Panc1 (cell line): ENCODE measurements at places on chromosomes 12 and 14.

DNA sequence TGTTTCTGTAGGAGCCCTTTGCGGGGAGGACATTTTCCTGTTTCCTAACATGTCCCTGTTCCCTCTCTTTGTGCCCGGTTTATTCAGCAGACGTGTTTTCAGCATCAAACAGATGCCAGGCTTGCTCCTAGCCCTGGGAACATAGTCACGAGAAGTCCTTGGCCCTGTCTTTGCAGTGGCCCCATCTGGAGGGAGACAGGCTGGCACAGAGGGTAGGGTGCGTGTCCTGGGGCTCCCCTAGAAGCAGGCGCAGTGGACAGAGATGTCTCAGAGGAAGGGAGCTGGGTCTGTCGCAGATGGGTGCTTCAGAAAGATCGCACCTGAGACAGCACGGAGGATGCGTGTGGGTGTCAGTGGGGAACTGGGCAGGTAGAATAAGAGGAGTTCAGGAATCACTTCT, 75.0 kb upstream of the DYNC1H1 start:
- no peak for DNase-seq

GRCh38 chr12:94587266-94588241, 62.8 kb downstream of the TMCC3 start:
- DNase-seq = no peak

GRCh38 chr12:105865886-105866285, 272.9 kb downstream of the NUAK1 start:
- DNase-seq = no peak

- DNase-seq = no peak
These were observed 242.9 kb downstream of the CHST11 start for GRCh38 chr12:104699489-104700190.

GRCh38 chr14:87869619-87870583, 123.1 kb downstream of the GALC start:
- DNase-seq = no peak

GRCh38 chr14:92122351-92122677, 545 bp downstream of the CPSF2 start:
- no peak for DNase-seq

GRCh38 chr14:21275261-21275858, 4.5 kb upstream of the RPGRIP1 start:
- DNase-seq = no peak

DNA sequence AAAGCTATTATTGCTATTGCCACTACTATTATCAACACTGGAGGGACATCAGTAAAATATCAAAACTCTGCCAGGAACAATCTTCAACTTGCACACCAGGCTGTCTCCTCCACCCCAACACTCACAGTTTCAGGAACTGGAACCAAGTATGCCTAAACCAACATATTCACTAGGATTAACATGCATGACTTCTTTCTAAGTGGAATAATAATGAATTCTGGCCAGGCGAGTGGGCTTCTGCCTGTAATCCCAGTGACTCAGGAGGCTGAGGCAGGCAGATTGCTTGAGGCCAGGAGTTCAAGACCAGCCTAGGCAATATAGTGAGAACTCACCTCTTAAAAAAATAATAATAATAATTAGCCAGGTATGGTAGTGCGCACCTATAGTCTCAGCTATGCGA, 58.1 kb downstream of the TBX5 start:
- no peak for DNase-seq

- DNase-seq = peak; percentile 63
These were observed 3.6 kb upstream of the P2RX2 start for GRCh38 chr12:132614861-132615578.

- DNase-seq = no peak
These were observed 1.2 kb downstream of the HNRNPC start for GRCh38 chr14:21267886-21268616.

GRCh38 chr12:115760231-115760630, 517.3 kb downstream of the MED13L start:
- DNase-seq = no peak

- DNase-seq = no peak
These were observed 559.9 kb upstream of the ATP2B1 start for GRCh38 chr12:90268574-90268973.

DNA sequence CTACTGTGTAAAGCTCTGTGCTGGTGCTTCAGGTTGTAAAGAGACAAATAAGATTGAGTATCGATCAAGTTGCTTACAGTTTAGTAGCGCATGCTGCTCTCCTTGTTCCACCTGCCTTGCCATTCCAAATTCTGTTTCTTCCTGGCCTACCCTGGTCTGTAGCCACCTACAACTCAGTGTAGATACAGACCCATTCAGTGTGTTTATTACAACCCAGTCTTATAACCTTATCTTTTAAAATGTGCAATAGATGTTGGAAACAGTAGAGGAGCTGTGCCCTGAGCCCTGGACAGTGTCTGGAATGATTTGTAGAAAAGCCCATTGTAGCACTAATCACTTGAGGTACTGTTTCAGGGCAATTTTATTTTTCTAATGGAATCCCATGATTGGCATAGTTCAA, 68.5 kb downstream of the DIP2B start:
- DNase-seq = no peak

- DNase-seq = no peak
These were observed at the start of gene AACS for GRCh38 chr12:125065021-125065918. TSS of gene AACS (plus strand) at chr12:125065435. CDS start at chr12:125065585, 150 bp downstream.

DNA sequence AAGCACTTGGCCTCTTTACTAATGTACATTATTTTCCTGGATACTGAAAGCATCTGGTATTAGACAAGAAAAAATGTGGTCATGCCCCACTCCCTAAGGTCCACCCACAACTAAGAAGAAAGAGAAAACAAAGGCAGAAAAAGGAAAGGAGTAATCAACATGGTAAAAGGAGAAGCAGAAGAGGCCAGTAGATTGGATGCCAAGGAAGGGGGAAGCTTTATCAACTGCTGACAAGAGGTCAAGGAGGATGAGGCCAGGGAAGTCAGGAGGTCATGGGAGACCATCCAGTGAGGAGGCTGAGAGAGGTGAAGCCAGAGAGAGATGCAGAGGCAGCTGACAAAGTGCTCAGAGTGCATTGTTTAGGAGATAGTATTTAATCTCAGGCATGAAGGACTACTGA, 383.5 kb downstream of the ZFP36L1 start:
- DNase-seq = no peak

DNA sequence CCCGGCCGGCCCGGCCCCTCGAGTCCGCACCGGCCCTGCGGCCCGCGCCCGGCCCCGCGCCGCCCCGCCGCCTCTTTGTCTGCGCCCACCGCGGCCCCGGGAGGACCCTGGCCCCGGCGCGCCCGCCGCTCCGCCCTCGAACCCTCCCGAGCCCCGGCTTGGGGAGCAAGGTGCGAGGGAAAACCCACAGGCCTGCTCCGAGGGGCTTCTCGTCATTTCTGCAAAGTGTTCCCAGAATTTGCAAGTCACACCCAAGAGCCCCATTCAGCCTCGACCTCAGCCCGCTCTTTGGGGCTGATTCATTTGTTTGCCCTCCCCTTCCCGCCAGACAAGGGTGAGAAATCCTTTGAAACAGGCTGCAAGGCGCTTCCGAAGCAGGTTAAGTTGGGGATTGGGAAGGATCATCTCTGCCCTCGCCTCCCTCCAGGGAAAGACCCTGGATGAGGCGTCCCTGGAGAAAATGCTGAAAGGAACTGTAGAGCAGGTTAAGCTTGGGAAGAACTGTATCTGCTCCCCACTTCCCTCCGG, 325 bp upstream of the CLIP1 start:
- DNase-seq = no peak

DNA sequence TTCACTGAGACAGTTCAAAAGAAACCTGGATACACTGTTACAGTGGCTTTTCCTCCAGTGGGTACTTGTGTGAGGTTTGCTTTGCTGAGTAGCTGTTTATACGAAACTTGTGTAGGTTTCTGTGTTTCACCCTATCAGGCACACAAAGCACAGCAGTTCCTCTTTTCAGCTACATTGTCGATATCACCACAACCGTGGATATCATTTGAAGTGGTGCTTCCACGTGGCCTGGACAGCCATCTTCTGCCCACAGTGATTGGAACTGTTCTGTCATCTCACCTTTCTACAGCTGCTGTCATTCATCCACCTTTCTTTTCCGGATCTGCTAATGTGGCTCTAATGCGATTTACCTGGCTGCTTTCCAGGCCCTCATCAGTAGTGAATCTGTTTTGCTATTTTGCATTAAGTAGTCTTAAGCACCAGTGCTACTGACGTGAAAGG, 368.8 kb downstream of the SYT1 start:
- no peak for DNase-seq

- DNase-seq = no peak
These were observed 17.7 kb downstream of the PSMC1 start for GRCh38 chr14:90274019-90274418.

- no peak for DNase-seq
These were observed 1.3 kb upstream of the NR2C1 start for GRCh38 chr12:95074766-95075165.

DNA sequence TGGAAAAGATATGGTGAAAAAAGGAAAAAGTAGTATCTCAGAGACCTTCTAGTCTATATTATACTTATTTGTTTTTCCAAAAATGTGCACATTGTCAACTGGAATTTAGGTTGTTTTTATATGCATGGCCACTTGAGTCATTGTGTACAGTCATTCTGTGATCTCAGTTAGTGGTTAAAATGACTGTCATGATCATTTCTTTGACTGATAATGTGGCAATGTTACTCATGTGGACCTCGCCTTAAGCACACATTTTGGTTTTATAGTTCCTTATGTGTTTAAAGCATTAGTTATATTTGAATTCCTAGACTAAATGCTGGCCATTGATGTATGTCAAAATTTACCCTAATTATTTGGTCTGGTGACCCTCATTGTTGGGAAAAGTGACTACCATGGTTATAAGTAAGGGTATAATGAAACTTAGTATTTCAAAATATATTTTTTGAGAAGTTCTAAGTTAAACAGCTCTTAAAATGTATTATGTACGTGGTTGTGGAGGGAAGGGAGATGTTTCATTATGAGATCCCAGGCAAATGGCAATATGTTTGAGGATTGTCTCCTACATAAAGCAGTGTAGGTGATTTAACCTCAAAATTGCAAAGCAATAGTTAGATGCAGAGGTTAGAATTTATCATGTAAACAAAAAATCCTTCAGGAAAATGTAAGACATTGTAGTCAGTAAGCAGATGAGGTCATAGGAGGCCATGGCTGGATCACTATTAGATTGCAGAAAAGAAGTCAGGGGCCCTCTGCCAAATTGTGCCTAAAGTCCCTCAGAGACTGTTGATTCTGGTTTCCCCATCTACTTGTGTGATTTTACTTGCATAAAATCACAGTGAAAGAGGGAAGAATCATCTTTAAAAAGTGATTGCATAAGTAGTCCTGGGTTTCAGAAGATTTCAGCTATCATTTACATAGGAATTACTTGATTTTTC, 17.5 kb downstream of the PNMA1 start:
- DNase-seq = peak; percentile 78

- no peak for DNase-seq
These were observed 248.1 kb downstream of the APAF1 start for GRCh38 chr12:98893126-98893674.

- DNase-seq = no peak
These were observed 173.3 kb downstream of the CCDC59 start for GRCh38 chr12:82184844-82185243.

GRCh38 chr14:100603341-100604120, 16.3 kb upstream of the BEGAIN start:
- DNase-seq = no peak

- no peak for DNase-seq
These were observed 224.1 kb upstream of the PLEKHG7 start for GRCh38 chr12:92478692-92479091.

GRCh38 chr14:66398437-66398836, 87.7 kb upstream of the CCDC196 start:
- DNase-seq = no peak

- DNase-seq = no peak
These were observed 106.4 kb upstream of the TBX5 start for GRCh38 chr12:114512351-114512750.

GRCh38 chr12:53065975-53066931, 12.9 kb downstream of the SPRYD3 start:
- no peak for DNase-seq

DNA sequence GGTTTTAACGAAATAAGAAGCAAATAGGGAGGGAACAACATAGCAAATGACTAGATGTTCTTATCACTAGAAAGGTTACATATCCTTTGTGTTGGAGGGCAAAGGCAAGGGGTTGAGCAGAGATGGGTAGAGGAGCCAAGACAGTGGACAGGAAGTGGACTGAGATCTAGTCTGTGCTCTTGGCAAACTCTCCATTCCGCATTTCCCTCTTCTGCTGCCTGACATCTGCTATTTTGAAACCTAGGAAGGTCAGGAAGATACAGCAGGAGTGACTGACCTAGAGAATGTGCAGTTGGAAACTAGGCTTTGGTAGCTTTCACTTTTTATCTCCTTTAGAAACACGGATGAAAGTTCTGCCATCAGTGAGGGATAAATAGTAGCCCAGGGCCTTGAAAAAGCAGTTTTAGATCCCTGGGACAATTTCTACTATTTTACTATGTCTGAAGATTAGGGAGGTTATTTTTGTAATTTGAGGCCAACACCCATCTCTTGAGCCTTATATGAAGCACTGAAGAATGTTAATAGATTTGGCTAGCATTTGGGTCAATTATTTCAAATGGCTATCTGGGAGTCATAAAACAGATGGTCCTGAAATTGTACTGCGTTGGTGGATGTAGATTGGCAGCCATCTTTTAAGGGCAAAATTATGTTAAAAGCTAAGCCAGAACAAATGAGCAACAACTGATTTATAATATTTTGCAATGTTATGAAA, 410.3 kb downstream of the PCNX1 start:
- no peak for DNase-seq

- no peak for DNase-seq
These were observed 7.5 kb upstream of the KLRK1 start for GRCh38 chr12:10397296-10397695.

GRCh38 chr12:3214526-3215365, 137.6 kb downstream of the TSPAN9 start:
- DNase-seq = no peak

DNA sequence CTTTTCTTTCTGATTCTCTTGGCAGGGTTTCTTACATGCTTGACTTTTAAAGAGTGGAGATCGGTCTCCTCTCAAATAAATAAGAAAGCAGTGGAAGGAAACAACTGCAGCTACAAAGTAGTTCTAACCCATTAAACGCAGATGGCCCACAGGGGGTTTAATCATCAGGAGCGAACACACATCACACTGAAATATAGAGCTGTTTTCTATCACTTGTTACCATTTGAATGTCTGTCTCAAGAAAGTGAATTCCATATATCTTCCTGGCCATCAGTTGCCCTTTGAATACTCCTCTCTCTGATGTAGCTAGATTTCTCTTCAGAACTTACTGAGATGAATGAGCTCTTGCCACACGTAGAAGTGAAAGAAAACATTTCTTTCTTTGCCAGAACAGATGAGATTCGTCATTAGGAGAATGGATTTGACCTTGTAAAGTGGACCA, 29.1 kb downstream of the ALX1 start:
- DNase-seq = no peak
